IMR-90 (cell line): ENCODE measurements at places on chromosomes 11 and 22. TPM values are rescaled to one million over a fixed set of nuclear protein-coding genes. Genes with fewer than 3 reads are reported as not detected.

DNA sequence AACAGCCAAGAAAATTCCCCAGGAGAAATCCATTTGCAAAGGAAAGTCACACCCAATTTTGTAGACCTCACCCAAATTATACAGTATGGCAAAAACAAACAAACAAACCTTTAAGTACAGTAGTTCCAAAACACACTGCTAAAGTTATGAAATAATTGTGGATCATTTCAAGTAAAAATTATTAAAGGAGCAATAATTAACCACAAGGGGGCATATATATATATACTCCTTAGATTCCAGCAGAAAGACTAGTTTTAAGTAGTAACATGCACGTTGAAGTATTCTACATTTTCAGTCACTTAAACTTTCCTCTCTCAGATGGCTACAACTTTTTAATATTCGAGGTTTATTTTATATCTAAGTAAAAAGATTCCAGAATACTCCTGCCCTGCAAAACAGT lies 26.8 kb downstream of the RNF141 start:
- peaks cover 15% of the 10 kb centered on the region for H3K36me3 ChIP-seq
- H3K4me3 ChIP-seq = no peak overlapping the region
- peaks cover 4% of the 10 kb centered on the region; the same call in 1 of the 2 replicates for H3K4me1 ChIP-seq
- H3K27ac ChIP-seq = no peak overlapping the region
- peak; percentile 49 for DNase-seq
- no peaks in the 10 kb centered on the region for H3K27me3 ChIP-seq

DNA sequence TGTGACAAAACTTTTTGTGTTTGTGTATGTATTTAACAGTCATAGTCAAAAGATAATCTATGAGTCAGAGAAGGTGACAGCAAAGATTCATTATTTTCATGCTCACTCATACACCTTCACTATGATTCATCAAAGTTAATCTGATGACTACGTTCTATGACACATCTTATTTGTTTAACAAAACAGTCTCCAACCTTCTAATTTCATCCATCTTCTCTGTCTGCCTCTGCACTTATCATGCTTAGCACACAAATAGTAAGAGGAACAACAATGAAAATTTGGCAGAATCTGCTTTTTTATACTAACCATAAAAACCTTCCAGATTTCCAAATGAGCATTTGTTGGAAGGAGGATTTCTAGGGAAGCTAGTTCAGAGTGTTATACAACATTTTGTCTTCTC lies 568.9 kb downstream of the LUZP2 start:
- H3K4me3 ChIP-seq = no peak overlapping the region
- no peaks in the 10 kb centered on the region for H3K4me1 ChIP-seq
- H3K27me3 ChIP-seq = no peaks in the 10 kb centered on the region
- H3K36me3 ChIP-seq = no peaks in the 10 kb centered on the region
- H3K27ac ChIP-seq = no peak overlapping the region

DNA sequence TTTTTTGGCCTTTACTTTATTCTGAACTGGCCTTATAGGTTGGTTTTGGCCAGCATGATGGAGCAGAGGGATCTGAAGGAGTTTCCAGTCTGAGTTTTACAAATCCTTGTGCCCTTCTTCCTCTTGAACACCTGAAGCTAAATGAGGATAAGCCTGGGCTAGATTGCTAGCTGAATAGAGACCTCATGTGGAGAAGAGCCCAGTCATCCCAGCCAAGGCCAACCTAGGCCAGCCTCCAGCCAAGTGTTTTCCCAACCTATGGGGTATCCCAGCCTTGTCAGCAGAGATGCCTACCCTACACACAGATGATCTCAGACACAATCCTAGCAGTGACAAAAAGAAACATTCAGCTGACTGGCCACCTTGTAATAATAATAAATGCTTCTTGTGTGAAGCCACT lies 966 bp upstream of the CASP12 start:
- H3K36me3 ChIP-seq = no peaks in the 10 kb centered on the region
- DNase-seq = no peak
- no peaks in the 10 kb centered on the region for H3K27me3 ChIP-seq
- H3K4me3 ChIP-seq = no peak overlapping the region

DNA sequence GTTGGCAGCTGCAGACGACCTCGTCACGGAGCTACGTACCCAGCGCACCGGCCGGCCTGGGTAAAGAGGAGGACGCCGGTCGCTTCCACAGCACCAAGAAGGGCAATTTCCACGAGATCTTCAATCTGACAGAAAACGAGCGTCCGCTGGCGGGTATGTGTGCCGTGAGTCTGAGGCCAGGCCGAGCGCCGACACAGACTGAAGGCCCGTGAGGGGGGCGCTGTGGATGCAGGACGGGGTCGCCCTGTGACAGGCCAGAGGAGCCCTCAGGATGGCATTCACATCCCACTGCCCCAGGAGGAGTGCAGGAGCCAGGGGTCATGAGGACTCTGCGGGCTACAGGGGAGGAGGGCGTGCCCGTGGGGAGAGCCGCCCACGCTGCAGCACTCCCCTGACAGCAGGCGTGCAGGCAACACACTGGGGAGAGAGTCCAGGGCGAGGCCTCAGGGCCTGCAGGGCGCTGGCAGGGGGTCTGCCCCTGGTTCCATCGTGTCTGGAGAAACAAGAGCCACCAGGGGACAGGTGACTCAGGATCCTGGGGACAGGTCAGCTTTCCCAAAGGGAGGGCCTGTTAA lies 53.6 kb downstream of the GRAMD4 start:
- DNase-seq = no peak
- no peaks in the 10 kb centered on the region for H3K27me3 ChIP-seq
- H3K36me3 ChIP-seq = peaks cover 64% of the 10 kb centered on the region
- H3K27ac ChIP-seq = no peak overlapping the region

Gene PTDSS2
- 21.4 and 23.5 TPM in 2 replicates for total RNA-seq

GRCh38 chr11:55607545-55607944 lies at the start of gene OR4C11:
Gene OR4C11 (minus strand): TSS chr11:55607645. CDS start chr11:55604373, 3,272 bp downstream.
- no peaks in the 10 kb centered on the region for H3K36me3 ChIP-seq
- H3K27me3 ChIP-seq = no peaks in the 10 kb centered on the region
- H3K4me3 ChIP-seq = no peak within 1 kb of the TSS
- no peak for DNase-seq
- no peaks in the 10 kb centered on the region for H3K4me1 ChIP-seq

GRCh38 chr11:74132833-74133232 lies 38.0 kb downstream of the C2CD3 start:
- H3K4me3 ChIP-seq = no peak overlapping the region
- H3K36me3 ChIP-seq = peaks cover 4% of the 10 kb centered on the region; the same call in 1 of the 2 replicates
- peaks cover 21% of the 10 kb centered on the region for H3K4me1 ChIP-seq
- peak; percentile 43 for DNase-seq
- no peak overlapping the region for H3K27ac ChIP-seq

- no peak overlapping the region for H3K27ac ChIP-seq
- no peaks in the 10 kb centered on the region for H3K4me1 ChIP-seq
- DNase-seq = peak; percentile 6
- H3K4me3 ChIP-seq = no peak overlapping the region
These were observed 14.2 kb downstream of the AP5B1 start for GRCh38 chr11:65766535-65766934.

DNA sequence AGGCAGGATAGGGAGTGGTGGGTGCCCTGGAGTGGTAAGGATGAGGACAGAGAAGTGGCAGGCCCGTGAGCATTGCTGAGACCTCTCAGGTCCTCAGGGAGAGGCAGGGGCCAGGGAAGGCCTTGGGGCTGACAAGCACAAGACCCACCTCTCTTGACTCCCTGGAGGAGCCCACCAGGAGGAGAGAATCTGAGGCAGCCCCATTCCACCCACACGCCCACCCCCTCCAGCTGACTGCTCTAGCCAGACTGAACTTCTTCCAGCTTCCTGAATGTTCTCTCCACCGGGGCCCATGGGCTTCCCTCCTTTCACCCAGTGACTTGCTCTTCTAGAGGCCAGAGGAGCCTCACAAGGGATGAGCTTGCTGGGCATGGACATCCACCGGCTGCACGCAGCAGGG lies 1403.0 kb downstream of the BRD1 start:
- H3K36me3 ChIP-seq = no peaks in the 10 kb centered on the region
- H3K27me3 ChIP-seq = no peaks in the 10 kb centered on the region
- no peak overlapping the region for H3K4me3 ChIP-seq

DNA sequence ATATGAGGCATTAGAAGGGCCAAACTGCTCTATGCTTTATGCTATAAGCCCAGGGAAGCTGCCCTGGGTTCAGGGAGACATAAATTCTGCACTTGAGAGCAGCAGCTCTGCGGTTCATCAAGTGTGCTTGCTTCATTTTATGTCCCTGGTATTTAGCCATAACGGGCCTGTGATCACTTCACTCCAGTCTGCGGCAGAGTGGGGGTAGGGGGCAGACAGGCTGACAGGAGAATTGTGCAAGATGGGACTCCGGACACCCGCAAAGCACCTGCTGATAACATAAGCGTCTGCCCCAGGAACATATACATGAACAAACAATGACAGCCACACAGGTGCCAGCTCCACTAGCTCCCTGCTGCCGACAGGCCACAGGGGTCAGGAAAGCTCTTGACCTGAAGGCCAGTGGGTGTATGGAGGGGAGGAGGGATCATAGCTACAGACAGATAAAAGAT lies 56.1 kb downstream of the SMCO4 start:
- no peak overlapping the region for H3K27ac ChIP-seq
- H3K4me3 ChIP-seq = no peak overlapping the region

Gene PNPLA3
- total RNA-seq = 3.3 and 3.6 TPM in 2 replicates

GRCh38 chr22:37318364-37319109 lies 36.2 kb downstream of the CYTH4 start:
- no peak for DNase-seq
- H3K4me1 ChIP-seq = peaks cover 17% of the 10 kb centered on the region
- H3K4me3 ChIP-seq = no peak overlapping the region
- H3K36me3 ChIP-seq = no peaks in the 10 kb centered on the region
- H3K27ac ChIP-seq = no peak overlapping the region

Gene SOX10
- not detected in 2 replicates for total RNA-seq

DNA sequence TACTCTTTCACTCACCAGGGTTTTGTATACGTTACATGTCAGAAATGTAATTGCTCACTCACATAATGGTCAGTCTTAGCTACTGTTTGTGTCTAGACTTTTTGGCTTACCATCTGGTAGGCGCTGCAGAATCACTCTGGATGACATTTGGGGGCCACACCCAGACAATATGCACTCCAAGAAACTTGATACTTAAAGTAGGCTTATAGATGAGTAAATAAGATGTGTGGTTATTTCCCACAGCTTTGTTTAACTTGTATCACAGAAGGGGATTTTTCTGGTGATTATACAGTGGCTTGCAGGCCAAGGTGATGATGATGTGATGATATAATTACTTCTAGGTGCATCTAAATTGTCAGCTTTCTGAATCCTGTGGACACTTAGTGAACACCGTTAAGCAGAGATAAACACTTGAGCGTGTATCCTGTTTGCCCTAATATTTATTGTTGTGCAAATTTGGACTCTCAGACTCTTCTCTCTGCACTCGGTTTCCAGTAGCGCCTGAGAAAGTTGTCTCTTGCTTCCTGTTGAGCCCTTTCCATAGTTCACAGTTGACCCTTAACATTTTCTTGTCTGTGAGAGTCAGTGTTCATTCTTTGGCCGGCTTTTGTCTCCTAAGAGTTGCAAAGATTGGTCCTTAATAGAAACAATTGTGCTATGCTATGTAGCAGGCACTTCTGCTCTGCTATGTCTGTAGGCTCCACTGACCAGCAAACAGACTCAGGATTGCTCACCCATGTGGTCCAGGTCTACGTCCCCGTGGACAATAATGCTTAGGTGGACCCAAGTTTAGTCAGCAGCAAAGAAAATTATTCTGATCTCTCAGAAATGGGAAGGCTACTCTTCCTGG lies 89.3 kb downstream of the PRR5L start:
- H3K4me1 ChIP-seq = peaks cover 4% of the 10 kb centered on the region; the same call in 1 of the 2 replicates
- no peaks in the 10 kb centered on the region for H3K36me3 ChIP-seq
- H3K27ac ChIP-seq = no peak overlapping the region
- DNase-seq = peak; percentile 92

DNA sequence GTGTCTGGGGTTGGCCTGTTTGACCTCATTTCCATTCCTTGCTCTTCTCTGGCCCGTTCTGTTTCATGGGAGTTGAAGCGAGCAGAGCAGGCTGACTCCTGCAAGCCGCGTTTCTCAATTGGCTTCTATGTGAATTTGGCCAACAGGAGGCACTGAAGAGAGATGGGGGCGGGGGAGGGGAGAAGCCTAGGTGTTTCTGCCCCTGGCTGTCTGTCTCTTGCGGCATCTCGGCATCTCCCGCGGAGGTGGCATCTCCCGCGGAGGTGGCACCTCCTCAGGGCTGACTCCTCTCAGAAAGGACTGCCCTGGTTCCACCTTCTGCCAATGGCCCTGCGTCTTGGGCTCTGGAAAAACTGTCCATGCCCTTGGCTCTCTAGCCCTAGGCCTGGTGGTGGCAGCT lies 125.6 kb upstream of the CSNK2A3 start:
- no peak for DNase-seq
- H3K27me3 ChIP-seq = peaks cover 14% of the 10 kb centered on the region
- H3K4me1 ChIP-seq = 0 out of 2 replicates have a peak, but pooled peaks cover 2% of the 10 kb centered on the region
- H3K4me3 ChIP-seq = no peak overlapping the region

DNA sequence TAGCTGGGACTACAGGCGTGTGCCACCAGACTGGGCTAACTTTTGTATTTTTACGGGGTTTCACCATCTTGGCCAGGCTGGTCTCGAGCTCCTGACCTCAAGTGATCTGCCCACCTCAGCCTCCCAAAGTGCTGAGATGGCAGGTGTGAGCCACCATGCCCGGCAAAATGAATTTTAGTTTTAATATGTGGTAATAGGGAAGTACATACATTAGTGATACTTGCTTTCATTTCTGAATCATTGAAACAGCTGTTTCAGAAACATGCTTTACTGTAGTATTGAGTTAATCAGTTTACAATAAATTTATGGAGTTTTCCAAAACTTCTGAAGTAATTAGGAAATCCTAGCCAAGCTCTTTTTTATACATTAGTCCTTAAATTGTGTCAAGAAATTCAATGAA lies 15.6 kb downstream of the PCF11 start:
- no peaks in the 10 kb centered on the region for H3K27me3 ChIP-seq
- peaks cover 44% of the 10 kb centered on the region for H3K36me3 ChIP-seq
- H3K4me3 ChIP-seq = no peak overlapping the region
- no peak for DNase-seq
- no peak overlapping the region for H3K27ac ChIP-seq

GRCh38 chr11:78832226-78832947 lies 257.7 kb upstream of the NARS2 start:
- H3K36me3 ChIP-seq = peaks cover 2% of the 10 kb centered on the region; the same call in 1 of the 2 replicates
- no peak for DNase-seq
- no peak overlapping the region for H3K4me3 ChIP-seq
- no peak overlapping the region for H3K27ac ChIP-seq
- H3K27me3 ChIP-seq = no peaks in the 10 kb centered on the region; the same call in 1 of the 2 replicates
- no peaks in the 10 kb centered on the region; the same call in 1 of the 2 replicates for H3K4me1 ChIP-seq

Gene OR2AT4
- total RNA-seq = not detected in 2 replicates

- no peaks in the 10 kb centered on the region for H3K36me3 ChIP-seq
- H3K27ac ChIP-seq = no peak overlapping the region
- no peak for DNase-seq
- H3K4me3 ChIP-seq = no peak overlapping the region
- no peaks in the 10 kb centered on the region for H3K27me3 ChIP-seq
- H3K4me1 ChIP-seq = no peaks in the 10 kb centered on the region
These were observed 813.1 kb upstream of the CCDC179 start for GRCh38 chr11:23673366-23673765.
